Activated CD4-positive, alpha-beta memory T cell treated with anti-CD3 and anti-CD28 coated beads for 36 hours (primary cell): ENCODE measurements at places on chromosomes 1 and 21.

GRCh38 chr1:233598891-233599541, 14.9 kb upstream of the KCNK1 start:
- peak; percentile 75 for DNase-seq

DNA sequence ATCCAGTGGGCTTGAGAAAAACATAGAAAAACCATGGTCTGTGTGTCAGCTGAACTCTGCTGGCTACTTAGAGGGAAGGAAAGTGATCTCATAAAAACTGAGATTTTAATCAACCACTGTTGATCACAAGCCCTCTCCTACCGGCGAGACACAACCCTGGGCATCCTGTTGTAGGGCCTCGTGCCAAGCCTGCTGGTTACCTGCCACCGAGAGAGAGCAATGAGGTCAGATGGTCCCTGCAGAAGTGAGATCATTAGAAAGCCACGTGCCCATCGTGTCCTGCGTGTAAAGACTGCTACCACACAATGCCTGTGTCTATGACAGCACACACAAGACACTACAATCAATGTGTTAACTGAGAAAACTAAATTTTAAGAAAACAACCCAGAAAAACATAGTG, 41.7 kb upstream of the GPR153 start:
- no peak for DNase-seq

GRCh38 chr21:36204980-36205379, 48.4 kb downstream of the DOP1B start:
- DNase-seq: no peak

GRCh38 chr1:183932412-183932811, 105.1 kb downstream of the COLGALT2 start:
- no peak for DNase-seq

DNA sequence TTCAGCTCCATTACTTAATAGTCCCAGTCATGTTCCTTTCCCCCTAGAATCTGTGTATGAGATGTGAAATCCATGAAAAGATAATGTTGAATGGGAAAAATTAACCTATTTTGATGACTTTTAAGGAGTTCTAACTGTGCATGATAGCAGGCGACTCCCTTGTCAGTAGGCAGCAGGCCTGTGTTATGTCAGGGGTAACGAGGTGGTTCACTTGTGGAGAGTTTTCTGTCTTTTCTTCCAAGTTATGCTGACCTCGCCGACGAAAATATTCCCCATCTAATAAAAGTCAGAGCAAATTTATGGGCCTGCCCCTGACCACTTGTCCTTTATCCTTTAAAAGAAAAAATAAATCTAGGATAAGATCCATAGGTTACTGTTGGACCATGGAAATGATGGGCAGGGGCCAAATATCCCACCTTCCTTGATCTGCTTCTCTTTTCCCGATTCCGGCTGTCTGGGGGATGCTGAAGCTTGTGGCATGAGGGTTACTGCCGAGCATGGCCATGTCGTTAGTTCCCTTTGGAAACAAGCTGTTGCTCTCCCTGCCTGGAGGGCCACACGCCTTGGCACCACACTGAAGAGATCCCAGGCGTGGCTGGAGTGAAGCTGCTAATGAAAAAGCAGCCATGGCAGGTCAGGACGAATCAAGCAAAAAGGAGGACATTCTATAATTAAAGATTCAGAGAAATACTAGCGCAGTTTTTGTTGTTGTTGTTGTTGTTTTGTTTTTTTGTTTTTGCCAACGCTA, 93.8 kb downstream of the ROR1 start:
- no peak for DNase-seq

DNA sequence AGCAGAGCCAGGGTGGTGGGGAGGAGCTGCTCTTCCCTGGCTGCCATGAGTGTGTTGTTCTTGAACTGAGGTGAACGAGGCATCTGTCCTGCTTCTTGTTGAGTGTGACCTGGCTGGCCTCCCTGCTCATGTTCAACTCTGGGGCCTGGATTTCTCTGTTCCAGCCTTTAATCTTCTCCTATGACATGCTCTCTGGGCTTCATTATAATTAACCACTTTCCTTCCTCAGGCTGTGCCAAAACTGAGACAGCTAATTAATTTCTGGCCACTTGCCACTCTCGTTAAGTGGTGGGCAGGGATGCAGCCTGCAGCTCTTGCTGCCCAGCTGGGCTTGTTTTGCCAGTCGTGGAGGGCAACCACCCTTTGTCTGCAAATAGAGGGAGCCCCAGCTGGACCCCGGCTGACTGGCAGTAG, 23.3 kb downstream of the OPRD1 start:
- no peak for DNase-seq

DNA sequence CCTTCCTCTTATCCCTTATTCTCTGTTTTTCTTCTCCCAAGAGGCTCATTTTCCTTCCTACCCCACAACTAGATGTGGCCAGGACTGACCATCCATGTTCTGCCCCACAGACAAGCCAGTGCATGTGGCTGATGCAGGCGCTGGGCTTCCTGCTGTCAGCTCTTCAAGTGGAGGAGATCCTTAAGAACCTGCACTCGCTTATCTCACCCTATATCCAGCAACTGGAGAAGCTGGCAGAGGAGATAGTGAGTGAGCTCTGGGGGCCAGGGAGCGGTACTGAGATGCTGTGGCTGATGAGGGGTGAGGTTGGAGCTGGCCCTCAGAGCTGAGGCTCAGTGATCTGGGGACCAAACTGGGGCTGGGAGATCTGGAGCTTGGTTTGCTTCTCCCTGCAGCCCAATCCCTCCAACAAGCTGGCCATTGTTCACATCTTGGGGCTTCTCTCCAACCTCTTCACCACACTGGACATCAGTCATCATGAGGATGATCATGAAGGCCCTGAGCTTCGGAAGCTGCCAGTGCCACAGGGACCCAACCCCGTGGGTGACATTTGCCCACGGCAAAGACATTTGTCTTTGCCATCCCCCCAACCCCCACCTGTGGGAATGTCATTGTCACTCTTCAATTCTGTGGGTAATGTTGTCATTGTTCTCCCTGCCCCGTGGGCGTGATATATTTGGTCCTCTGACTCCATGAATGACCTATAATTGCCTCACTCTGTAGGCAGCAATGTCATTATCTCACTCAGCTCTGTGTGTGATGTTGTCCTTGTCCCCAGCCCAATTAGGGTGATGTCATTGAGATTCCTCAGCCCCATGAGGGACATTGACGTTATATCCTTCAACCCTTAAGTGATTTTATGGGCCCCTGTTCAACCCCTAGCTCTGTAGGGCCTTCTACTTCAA, 11.2 kb upstream of the DPH2 start:
- no peak for DNase-seq

DNA sequence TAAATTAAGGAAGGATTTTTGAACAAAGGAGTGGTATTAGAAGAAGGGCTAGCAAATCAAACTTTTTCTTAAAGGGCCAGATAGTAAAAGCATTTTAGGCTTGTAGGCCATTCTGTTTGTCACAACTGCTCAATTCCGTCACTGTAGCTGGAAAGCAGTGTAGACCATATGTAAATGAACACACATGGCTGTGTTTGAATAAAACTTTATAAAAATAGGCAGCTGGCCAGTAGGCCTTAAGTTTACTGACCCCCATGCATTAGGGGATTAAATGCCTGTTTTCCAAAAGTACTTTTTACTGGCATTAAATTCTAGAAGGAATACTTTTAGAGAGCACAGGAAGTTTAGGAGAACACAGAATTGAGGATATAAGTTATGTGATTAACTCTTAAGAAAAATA, 8.9 kb downstream of the IVNS1ABP start:
- DNase-seq: no peak

GRCh38 chr1:59171788-59172187, 125.1 kb upstream of the FGGY start:
- no peak for DNase-seq
